Spinal cord (tissue), 10 donors: ENCODE measurements at places on chromosomes 6 and 20.

- DNase-seq: no peak
Measured at GRCh38 chr6:62345962-62346689, 60.1 kb upstream of the KHDRBS2 start.

DNA sequence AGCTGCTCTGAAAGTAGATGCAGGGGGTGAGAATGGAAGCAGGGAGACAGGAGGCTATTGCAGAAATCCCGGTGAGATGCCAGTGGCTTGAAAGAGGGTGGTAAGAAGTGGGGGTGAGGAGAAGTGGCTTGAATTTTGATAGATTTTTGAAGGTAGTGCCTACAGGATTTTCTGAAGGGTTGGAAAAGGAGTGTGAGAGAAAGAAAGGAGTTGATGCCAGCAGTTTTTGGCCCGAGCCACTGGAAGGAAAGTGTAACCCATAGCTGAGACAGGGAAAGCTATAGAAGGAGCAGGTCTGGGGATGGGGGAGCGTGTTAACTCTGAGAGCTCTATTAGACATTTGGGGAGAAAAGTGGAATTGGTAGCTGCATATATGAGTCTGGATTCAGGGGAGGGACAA is 9.7 kb downstream of the ARMC12 start:
- no peak for DNase-seq

DNA sequence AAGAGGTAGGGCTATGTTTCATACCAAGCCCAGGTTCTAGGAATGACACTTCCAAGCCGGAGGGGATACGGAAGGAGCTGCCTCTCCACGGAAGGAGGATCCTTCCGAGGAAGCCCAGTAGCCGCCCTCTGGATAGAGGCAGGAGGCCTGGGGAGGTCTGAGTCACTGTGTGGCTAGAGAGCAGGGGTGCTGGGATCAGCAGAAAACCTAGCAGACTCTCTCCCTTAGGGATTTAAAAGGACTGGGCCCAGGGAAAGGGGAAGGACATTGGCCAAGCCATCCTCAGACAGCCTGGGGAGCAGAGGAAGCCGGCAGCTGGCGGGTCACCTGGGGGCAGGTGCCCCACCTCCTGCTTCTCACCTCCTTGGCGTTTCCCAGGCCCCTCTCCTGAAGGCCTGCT is 36.6 kb upstream of the NFATC2 start:
- DNase-seq: no peak

GRCh38 chr6:82963191-82963925 is 102.3 kb downstream of the UBE3D start:
- DNase-seq: no peak

DNA sequence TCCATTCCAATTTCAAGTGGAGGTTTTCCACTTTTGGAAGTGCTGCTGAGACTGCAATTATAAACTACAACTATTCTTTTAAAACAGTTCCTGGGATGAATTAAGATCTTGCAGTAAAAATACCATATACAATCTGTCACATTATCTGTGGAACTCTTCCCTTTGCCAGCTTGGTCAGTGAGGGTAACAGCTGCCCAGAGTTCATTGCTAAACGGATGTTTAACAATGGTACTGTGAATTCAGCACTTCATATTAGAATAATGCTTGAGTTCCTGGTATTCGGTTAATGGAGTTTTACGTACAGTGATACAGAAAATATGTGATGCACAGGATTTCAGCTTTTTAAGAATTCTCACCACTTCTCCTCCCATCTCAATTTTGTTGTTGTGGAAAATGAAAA is 51.5 kb downstream of the KCNS1 start:
- no peak for DNase-seq
